Pulmonary artery endothelial cell (primary cell): ENCODE measurements at places on chromosomes 3 and 15. TPM values are rescaled to one million over a fixed set of nuclear protein-coding genes. Genes with fewer than 3 reads are reported as not detected.

The SH3BP5 gene
- total RNA-seq, result 91.2 and 106 TPM in 2 replicates

The IL17RD gene
- 1.5 and 1.8 TPM in 2 replicates for total RNA-seq

The ADAMTS9 gene
- total RNA-seq, result 42.4 and 58.3 TPM in 2 replicates

The MORC1 gene
- not detected in 2 replicates for total RNA-seq

The STRA6 gene
- not detected in 2 replicates for total RNA-seq

The GOLGA8S gene
- total RNA-seq, result under 0.01 and 0.04 TPM in 2 replicates

The NOX5 gene
- under 0.01 TPM in 1 of 2 replicates, not detected in the other for total RNA-seq

The KCNMB3 gene
- total RNA-seq, result 0.46 and 1.4 TPM in 2 replicates

The SEMA6D gene
- total RNA-seq, result 5.9 and 10.2 TPM in 2 replicates

The HTR3C gene
- not detected in 2 replicates for total RNA-seq

The C3orf20 gene
- total RNA-seq, result not detected in 2 replicates

The CFAP100 gene
- total RNA-seq, result not detected in 2 replicates

The ELP6 gene
- 33.8 and 36.8 TPM in 2 replicates for total RNA-seq

- DNase-seq, result no peak
Measured at GRCh38 chr3:43755516-43756200, 64.9 kb downstream of the ABHD5 start.

GRCh38 chr3:117750674-117751269 lies 1041.2 kb downstream of the TUSC7 start:
- no peak for DNase-seq

DNA sequence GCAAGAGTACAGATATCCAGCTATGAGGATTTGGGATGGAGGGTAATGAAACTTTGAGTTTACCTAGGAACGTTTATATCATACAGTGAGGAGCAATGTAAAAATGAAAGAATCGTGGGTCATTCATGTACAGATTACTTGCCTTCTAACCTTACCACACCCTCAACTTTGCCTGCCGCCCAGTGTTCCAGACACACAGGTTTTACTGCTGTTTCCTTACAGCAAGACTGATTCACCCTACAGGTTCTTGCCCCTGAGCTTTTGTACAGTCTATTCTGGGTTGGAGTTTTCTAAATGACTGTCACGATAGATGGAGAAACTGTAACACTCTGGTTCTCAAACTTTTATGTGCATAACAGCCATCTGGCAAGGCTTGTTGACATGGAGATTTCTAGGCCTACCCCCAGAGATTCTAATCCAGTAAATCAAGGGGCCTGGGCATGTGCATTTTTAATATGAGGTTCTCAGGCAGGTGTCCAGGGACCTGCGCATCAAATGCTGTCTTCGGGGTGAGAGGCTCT lies 6.6 kb upstream of the TPRG1 start:
- no peak for DNase-seq

DNA sequence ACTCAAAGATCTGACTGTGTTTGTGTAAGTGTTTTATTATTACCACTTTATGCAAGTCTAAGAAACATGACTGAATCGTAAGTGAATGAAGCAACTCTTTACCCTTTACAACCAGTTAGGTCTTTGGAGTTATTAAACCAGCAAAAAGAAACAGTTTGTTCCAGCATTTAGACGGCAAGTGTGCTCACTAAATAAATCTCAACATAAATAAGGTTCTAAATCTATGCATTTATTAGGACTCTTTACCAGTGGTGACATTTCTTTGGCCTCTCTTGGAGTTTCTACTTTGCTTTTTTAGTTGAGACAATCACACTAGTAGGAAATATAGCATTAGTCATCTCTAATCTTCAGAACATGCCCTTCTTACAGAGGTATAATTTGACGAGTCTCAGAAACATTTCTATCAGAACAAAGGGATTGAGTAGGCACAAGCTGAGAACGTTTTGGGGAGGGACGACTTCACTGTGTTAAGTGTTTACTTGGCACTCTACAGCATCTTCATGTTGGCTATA lies 739.9 kb upstream of the NR2F2 start:
- peak; percentile 3 for DNase-seq

GRCh38 chr15:89400116-89400781 lies 65.6 kb upstream of the POLG start:
- no peak for DNase-seq

- DNase-seq, result no peak
Measured at GRCh38 chr15:28085489-28086174, 13.5 kb downstream of the OCA2 start.

DNA sequence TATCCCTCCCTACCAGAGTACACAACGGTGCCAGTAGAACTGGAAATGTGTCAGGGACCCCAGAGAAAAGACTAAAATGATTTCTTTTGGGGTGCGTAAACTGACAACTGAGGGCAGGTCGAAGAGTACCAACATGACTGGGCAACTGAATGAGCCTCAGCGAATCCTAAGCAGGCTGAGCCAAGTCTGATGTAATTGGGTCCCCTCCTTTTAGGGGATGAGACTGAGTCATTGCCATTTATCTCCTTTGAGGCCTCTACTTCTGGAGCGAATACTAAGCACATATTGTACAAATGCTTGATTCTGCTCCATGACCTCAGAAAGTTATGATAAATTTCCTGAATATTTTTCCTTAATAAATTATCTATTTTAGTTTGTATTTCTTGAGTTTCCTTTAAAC lies 17.3 kb upstream of the GPR156 start:
- DNase-seq, result no peak

GRCh38 chr15:43249699-43250203 lies 17.0 kb downstream of the TGM5 start:
- no peak for DNase-seq

GRCh38 chr3:192302721-192303120 lies 424.6 kb downstream of the FGF12 start:
- no peak for DNase-seq

DNA sequence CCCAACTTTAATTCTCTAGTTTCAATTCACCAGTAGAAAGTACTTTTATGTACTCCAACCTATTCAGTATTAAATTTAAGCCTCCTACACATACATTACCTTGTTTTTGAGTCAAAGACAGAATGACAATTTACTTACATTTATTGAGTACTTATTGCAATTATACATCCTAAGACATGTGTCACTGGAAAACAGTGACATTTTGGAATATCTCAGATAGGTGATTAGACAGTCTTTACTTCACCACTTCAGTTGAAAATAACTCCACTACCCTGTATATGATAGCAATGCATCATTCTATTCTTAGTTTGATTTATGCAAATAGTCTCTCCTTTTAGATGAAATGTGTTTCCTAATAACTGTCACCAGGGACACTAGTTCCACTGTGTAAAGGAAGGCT lies 461.5 kb downstream of the TUSC7 start:
- no peak for DNase-seq

DNA sequence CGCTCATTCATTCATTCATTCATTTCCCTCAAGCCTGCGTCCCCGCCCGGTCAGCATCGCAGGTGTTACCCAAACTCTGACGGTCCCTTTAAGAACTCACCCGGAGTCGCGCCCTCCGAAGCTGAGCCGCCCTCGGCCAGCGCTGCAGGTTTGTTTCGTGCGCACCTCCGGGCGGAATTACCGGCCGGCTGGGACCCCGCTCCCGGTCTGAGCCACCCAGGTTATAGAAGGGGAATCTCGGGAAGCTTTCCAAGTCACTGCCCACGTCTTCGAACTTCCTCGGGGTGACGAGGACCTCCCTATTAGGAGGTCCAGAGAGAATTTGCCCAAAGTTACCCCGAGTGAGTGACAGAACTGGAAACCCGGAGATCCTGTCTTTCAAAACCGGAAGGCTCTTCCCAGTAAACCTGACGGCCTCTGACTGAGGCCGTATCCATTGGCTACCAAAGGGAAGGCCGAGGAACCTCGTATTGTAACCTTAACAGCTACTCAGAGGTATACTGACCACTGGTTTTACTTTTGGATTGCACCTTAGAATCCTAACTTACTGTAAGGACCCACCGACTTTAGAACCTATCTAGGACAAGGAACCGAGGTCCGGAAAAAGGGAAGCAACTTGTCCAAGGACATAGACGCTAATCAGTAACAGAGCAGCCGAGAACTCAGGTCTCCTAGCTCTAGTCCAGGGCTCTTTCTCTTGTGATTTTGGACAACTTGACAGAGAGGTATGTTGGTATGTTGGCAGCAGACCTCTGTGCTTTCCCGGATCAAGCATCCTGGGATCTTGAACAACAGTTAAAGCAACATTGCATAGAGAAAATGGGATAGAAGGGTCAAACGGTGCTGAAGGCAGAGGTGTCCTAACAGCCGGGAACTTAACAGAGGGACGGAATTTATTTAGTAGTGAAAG lies 788 bp upstream of the DLG1 start:
- no peak for DNase-seq

- DNase-seq, result no peak
Measured at GRCh38 chr3:66692042-66692765, 191.4 kb upstream of the LRIG1 start.

DNA sequence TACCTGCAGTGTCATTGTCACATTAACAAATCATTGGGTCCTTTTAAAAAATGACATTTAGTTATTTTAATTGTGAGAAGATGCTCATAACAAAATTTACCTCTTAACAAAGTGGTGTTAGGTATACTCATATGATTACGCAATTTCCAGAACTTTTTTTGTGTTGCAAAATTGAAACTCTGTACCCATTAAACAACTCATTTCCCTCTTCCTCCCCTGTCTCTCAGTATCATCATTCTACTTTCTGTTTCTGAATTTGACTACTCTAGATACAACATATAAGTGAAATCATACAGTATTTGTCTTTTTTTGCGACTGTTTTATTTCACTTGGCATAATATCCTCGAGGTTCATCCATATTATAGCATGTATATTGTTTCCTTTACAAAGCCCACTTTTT lies 58.7 kb upstream of the CHST2 start:
- DNase-seq, result no peak

DNA sequence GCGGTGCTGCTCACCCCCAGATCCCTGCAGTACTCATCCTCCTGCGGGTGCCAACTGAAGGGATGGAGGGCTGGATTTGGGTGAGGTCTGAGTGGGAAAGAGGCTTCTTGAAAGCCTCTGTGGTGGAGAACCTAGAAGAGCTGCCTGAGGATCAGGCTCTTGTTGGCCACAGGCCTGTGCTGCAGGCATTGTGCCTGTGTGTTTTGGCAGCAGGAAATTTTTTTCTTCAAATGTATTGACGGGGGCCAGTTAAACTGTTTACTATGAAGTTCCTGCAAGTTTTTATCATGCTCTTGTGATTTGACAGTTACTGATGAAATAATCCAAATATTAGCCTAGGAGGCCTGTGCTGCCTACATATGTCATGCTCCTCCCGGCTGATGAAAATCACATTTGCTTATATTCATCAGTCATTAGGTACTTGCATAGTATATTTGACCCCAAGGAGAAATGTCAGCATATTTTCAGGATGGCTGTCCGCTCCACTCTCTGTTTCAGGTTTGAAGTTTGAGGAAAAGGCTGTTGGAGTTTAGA lies 103.1 kb downstream of the THSD4 start:
- DNase-seq, result no peak

DNA sequence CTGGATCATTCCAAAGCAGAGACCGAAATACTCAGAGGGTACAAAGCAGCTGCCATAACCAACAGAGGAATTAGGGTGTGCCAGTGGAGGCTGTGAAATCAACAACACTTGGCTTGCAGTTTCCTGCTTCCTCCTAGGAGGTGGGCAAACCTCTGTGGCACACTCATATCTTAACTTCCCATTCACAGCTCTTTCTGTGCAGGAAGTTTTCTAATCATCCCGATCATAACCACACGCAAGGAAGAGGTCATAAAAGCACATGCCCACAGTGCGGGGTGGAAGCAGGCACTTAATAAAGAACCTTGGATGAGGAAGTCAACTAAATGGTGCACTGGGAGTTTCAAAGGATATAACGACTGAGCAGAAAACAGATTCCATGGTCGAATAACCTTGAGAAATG lies 5.1 kb downstream of the SCAMP2 start:
- DNase-seq, result no peak

DNA sequence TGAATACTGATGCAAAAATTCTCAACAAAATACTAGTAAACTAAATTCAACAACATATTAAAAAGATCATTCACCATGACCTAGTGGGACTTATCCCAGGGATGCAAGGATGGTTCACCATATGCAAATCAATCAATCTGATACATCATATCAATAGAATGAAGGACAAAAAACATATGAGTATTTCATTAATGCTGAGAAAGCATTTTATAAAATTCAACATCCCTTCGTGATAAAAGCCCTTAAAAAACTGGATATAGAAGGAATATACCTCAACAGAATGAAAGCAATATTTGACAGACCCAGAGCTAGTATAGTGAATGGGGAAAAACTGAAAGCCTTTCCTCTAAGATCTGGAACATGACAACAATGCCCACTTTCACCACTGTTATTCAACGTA lies 43.0 kb upstream of the FBN1 start:
- DNase-seq, result no peak

- DNase-seq, result no peak
Measured at GRCh38 chr3:119559441-119559963, at the start of gene CD80. TSS of gene CD80 (minus strand) at chr3:119559614. CDS start at chr3:119557728, 1,886 bp downstream.

- DNase-seq, result no peak
Measured at GRCh38 chr15:55660153-55660552, 72.0 kb upstream of the PYGO1 start.

DNA sequence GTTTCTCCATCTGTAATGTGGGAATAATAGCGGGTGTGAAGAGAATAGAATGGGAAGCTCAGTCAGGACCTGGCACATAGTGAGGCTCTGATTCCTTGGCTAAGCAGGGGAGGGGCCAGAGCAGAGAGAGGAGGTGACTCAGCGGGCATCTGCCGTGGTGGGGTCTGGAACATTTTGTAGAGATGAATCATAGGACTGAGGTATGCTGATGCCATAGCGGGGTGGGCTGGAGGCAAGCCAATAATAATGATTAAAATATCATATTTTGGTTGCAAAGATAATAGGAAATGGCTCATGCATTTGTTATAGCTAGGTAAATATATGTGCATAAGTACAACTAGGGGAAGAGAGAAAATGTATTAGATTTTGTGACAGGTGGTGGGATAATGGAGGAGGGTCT lies 11.2 kb downstream of the TGM4 start:
- peak; percentile 88 for DNase-seq

DNA sequence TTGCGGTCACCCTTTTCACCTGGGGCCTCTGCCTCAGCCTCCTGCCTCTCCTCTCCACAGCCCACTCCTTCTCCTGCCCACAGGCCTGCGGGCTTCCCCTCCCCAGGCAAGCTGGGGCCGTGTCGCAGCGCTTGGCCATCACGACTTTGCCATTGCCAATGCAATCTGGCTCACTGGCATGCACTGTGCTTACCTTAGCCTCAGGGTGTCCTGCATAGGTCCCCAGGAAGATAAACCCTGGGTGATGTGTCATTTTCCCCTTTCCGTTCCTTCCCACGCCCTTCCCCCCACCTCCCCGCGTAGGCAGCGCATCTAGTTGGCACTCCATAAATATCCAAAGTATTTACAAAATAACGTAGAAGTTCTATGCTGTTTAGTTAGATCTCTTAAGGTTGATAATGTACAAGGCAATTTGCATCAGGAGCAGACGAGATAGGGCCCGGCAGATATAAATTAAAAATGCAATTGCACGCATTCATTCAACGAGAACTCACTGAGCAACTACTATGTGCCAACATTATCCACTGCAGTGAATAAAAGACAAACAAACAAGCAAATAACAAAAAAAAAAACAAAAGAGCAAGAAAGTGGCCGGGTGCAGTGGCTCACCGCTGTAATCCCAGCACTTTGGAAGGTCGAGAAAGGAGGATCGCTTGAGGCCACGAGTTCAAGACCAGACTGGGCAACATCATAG lies 973 bp upstream of the COPG1 start:
- DNase-seq, result no peak

- no peak for DNase-seq
Measured at GRCh38 chr15:90881978-90882721, 2.2 kb upstream of the FES start.
